Putamen (tissue), 1 donor: ENCODE measurements at places on chromosomes 16 and 17.

GRCh38 chr17:27552276-27552732 is 78.7 kb upstream of the LGALS9 start:
- no peak for DNase-seq

- no peak for DNase-seq
These were observed 277.5 kb upstream of the DYNLRB2 start for GRCh38 chr16:80263181-80263823.

GRCh38 chr16:26606381-26607150 is 460.2 kb upstream of the C16orf82 start:
- no peak for DNase-seq

DNA sequence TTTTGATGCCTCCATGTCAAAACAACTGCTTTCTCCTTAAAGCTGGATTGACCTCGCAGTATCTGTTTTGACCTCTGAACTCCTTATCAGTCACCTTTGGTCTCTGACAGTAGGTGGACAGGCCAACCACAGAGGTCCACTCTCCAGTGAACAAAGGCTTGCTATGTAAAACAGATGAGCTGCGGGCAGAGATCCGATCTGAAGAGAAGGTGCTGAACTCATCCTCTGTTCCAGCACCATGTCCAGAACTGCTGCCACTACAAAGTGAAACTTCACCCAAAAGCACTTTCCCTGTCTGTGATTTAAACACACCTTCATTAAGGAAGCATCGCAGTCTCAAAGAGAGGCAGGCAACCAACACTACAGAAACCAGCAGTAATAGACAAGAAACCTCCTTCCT is 117.3 kb upstream of the CORO6 start:
- DNase-seq: no peak

DNA sequence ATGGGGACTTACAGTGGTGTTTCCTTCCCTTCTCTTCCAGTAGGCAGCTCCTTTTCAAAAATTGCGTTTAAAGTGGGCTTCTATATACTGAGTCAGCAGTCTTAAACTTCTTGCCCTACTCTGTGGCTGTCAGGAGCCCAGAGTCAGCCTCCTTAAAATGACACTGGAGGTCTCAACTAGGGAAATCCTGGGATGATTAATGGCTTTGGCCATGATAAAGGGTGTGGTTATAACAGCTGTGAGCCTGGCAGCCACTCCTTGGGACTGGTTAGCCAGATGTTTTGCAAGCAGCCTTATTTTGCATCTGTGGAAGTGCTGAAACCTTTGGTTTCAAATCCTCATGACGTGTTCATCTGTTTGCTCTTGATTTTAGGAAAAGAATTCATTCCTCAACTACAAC is 25.0 kb downstream of the TAC4 start:
- no peak for DNase-seq

GRCh38 chr17:1729966-1730325 is 5.4 kb downstream of the WDR81 start:
- DNase-seq: no peak

DNA sequence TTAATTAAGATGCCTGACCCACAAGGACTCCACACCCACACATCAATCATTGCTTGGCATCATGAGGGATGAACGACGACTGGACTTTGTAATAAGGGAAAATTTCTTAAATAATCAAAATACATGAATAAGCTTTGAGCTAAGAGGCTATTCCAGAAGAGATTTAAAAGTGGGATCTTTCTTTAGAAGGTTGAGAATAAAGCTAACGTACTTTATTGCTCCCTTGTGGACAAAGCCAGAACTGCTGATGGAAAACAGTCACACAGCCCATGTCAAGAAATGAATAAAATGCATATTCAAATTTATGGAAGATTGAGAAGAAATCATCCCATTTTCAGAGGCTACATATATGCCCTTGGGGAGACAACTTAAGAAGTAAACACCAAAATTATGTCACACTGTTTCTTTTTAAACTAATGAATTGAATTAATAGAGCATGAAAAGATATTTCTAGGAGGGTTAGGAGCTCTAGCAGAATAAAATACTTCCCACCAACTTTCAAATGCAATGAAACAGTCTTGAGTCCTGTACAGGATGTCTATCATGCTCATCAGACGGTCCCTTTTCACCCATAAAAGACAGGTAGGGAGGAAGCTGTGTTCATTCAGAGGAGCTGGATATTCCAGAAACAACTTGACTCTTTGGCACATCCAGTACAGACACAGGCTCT is 60.2 kb upstream of the PHOSPHO1 start:
- DNase-seq: no peak

DNA sequence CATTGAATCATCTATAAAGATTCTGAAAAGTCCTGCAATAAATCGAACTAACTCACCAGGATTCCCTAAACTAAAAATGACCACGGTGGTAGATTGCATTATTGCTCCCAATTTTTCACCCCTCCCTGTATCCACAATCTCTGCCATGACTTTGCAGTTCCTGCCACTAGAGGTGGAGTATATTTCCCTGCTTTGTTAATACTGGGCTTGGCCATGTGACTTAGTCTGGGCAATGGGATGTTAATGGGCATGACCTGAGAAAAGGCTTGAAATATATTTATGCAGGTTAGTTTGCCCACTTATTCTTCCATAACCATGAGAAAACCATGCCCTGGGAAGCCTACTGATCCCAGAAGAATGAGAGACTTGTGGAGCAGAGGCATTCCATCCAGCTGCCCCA is 59.1 kb downstream of the NOG start:
- no peak for DNase-seq

DNA sequence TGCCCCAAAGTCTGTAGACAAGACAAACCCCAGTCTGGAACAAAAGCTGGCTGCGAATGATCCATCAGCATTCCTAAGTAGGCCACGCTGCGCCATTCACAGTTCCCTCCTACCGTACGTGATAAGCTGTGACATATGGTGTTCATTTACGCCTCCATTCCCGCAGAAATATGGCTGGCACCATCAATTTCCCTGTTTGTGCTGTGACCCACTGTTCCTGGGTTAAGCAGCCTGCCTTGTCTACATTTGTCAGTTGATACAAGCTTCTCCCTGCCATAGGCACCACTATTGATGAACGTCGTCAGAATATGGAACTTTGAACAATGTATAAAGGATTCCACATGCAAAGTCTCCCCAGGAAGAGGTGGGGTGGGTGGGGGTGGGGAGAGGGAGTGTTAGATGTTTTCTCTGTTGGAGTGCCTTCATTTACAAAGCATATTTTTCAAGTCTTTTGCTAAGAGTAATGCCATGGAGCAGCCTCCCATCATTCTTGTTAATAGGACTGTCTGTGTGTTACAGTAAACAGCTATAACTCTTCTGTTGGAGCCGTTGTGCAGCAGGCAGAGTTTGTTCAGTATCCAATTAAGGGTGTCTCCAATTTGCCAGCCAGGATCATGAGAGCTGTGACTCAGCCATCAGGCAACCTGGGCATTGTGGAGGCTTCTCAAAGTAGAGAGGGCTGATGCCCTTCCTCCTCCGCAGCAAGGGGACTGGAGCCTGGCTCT is 294.6 kb downstream of the TMEM114 start:
- DNase-seq: no peak

DNA sequence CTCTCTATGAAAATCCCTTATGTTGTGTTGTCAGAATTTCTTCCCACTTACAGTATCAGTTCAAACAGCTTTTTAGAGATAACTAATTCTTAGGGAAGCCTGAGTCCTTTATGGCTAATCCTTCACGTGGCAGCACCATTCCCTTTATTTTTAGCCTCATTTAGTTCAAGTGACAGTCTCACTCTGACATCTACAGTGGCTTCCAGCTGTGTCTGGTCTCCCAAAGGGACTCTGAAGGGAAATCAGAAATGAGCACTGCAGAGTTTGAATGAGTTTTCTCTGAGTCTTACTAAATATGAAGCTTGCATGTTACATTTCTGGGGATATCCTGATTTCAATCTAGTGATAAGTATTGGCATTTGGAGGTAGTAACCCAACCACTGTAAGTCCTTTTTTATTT is 1104.1 kb downstream of the CDH11 start:
- DNase-seq: no peak

- no peak for DNase-seq
These were observed 544.5 kb upstream of the CDH11 start for GRCh38 chr16:65666132-65666941.

GRCh38 chr17:81002013-81002384 is 10.4 kb downstream of the CHMP6 start:
- no peak for DNase-seq

- no peak for DNase-seq
These were observed 12.1 kb downstream of the CFDP1 start for GRCh38 chr16:75420987-75421819.

DNA sequence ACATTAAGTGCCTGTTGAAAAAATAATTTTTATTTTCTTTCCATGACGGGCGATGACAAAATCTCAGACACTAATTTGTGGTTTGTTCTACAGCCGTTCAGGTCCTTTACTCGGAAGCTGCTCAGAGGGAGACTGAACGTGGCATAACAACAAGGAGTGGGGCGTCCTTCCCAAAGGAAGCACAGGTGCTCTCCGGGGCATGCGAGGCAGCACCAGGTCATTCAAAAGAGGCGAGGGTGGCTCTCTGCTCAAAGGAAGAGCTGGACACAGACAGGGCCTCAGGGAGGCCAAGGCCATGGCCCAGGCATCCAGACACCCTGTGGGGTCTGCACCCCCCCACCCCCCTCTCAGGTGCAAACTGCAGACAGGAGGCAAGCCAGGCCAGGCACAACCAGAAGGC is 16.2 kb downstream of the UNKL start:
- no peak for DNase-seq

DNA sequence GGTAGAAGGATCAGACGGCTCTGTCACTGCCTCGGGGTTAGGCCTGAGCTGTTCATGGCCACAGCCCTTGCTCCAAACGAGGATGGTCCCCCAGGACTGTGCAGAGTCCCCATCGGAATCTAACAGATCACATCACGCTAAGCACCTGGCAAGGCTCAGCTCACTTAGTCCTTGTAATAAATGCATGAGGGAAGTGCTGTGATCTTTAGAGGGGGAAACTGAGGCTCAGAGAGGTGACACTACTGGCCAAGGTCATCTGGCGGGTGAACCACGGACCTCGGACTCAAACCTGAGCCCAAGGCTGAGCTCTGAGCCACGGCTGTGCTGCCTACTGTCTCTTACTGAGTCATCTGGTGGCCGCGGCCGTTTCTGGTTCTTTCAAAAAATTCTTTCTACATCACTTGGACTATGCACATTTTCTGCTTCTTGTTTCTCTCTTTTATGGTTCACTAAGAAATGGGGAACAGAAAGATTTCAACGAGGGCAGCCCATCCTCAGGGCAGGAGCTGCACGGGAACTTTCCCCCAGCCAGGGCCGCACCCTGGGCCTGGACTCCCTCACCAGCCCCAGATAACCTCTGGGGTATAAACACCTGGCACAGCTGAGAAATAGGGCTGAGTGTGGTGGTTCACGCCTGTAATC is 55.6 kb downstream of the COTL1 start:
- DNase-seq: no peak

- no peak for DNase-seq
These were observed 30.8 kb downstream of the SUZ12 start for GRCh38 chr17:31967648-31968047.

GRCh38 chr17:38560503-38561318 is 45.0 kb downstream of the SRCIN1 start:
- DNase-seq: no peak

- no peak for DNase-seq
These were observed at the start of gene CDYL2 for GRCh38 chr16:80804526-80805383. Gene CDYL2 (minus strand): TSS chr16:80804598. CDS start chr16:80804173, 425 bp downstream.

- no peak for DNase-seq
These were observed 363.9 kb downstream of the SEC14L1 start for GRCh38 chr17:77504652-77505155.

GRCh38 chr16:88315543-88316105 is 67.1 kb upstream of the ZNF469 start:
- DNase-seq: no peak

DNA sequence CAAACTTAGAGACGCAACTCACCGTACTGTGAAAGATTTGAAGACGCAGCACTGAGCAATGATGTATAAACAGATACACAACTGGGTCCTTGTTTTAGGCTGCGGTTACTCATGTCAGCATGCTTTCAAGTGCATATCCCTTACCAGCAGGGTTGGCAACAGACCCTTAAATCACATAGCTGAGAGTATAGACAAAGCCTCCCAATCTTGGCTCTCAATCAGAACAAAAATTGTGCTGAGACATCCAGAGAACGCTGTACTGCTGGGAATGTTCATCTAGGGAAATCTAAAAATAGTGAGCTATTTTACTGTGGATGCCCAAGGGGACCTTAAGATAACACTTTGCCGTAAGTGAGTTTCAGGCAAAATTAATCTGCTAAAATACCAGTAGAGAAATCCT is 84.4 kb upstream of the NUDT7 start:
- DNase-seq: no peak

- DNase-seq: peak; percentile 53
These were observed at the start of gene ZBTB4 for GRCh38 chr17:7479213-7480088. Gene ZBTB4 (minus strand): TSS chr17:7479631. CDS start chr17:7466801, 12,830 bp downstream.

DNA sequence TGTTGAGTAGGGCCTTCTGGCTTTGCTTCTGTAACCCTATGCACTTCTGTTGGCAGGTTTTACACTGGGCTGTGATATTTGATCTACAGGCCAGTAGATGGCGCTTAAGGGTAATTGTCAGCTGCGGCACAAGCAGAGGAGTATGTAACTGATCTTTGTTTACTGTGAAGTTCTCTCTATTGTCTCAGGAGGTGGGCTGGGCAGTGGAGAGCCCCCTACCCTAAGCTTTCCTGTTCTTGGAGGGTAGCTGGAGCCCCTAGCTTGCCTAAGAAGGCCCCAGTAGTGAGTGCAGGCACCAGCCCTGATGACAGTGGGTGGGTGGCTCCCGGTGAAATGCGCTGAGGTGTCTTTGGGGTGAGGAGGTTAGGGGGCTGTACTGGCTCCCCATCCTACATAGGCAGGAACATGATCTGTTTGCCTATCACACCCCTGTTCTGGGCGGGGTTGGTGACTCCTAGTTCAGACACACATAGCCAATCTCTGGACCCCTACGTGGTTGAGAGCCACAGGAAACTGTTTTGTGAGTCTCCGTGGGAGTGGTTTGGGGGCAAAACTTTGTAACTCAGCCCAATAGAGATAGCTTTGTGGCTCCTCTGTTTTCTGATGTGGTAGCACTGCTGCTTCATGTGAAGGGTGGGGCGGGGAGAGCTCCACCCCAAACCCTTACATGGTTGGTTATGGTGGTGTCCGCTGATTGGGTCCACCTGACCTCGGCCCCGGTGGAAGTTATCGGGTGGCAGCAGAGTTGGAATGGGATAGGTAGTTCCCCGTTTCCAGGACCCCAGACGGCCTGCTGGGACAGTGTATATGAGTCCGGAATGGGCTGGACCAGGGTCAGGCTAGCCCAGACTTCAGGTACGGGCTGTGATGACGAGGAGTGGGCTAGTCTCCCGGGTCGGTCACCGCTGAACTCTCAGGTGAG is 60.4 kb downstream of the SLFN11 start:
- DNase-seq: peak; percentile 20

- DNase-seq: no peak
These were observed 17.8 kb downstream of the CLUH start for GRCh38 chr17:2693561-2694380.

DNA sequence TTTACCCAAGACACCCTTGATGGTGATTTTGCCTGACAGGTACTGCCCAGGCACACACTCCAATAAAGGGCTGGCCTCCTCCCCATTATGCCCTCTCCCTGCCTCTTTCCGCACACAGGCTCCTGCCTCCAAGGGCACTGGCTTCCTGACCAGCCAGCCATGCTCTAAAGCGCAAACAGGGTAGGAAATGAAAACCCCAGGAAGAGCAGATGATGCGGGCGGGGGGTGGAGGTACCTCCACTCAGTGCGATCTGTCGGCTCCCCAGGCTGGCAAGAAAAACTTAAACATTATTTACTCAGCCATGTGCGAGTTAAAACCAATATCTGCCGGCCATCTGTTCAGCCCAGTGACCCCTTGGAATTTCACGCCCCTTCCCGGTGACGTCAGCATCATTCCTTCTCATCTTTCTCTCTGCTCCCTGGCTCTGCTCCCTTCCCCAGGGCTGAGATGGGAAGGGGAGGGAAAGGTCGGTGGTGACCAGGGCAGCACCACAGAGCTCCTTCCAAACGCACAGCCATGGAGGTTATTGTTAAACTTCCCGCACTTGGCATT is 262.5 kb downstream of the CBLN1 start:
- DNase-seq: no peak
